NCI-H1048 (cell line): ENCODE measurements at places on chromosomes 6 and 20.

DNA sequence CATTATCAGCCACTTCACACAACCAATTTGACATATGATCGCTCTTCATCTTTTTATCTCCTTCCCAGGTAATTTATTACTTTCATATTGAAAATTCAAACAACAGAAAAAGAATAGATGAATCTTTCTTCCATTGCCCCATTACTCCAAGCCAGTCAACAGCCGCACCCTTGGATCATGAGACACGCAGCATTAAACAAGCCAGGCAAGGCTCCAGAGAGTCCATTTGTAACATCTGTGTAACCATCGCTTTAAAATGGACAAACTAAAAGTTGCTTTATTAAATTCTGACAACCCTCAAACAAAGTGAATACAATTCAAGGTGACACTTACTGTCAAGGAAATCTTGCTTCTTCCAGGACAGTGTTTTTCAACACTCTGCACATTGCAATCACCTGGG is 200.3 kb downstream of the EPM2A start:
- DNase-seq: no peak

DNA sequence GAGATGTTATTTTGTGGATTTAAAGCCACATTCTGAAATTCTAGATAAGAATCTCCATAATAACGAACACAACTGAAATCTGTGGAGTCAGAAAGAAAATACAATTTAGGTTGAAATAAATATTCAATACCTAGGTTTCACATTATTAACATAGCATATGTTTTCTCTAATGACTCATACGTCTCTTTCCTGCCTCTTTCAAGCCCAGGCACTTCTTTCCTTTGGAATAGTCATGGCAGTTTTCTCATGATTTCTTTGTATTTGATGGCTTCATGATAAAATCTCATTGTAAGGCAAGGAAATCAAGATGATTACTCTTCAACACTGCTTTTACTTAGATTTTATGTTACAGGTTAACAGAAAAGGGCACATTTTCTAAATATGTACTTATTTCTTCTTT is 803.7 kb downstream of the PHF3 start:
- DNase-seq: no peak

GRCh38 chr6:37241775-37242428 is 15.7 kb upstream of the TBC1D22B start:
- DNase-seq: no peak

GRCh38 chr20:34023937-34024722 is 30.4 kb downstream of the RALY start:
- DNase-seq: no peak

- DNase-seq: no peak
Measured at GRCh38 chr6:46626228-46626909, 26.2 kb downstream of the CYP39A1 start.

GRCh38 chr20:50129662-50130355 is 16.9 kb upstream of the UBE2V1 start:
- no peak for DNase-seq

GRCh38 chr6:42217157-42217518 is 523 bp downstream of the MRPS10 start:
- DNase-seq: no peak

- no peak for DNase-seq
Measured at GRCh38 chr6:35524380-35525020, 11.8 kb upstream of the TULP1 start.

- DNase-seq: no peak
Measured at GRCh38 chr6:149246691-149247384, 70.7 kb upstream of the TAB2 start.

DNA sequence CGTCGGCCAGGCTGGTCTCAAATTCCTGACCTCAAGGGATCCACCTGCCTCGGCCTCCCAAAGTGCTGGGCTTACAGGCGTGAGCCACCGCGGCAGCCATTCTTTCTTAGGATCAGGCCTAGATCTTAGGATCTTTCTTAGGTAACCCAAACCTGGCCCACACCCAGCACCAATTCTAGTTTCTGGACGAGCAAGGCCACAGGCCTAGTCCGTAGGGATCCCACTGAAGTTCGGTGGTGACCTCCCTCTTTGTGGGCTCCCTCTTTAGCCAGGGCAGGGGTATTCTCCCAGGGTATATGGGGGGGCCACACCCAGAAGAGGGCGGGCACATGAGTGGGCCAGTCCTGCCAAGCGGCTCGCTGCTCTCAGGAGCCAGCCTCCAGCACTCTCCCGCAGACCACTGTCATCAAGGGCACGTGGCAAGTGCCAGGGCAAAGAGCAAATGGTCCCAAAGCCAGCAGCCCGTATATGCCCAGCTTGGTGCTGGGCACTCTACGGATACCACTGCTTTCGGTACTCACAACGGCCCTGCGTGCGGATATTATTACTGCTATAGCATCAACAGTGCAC is 6.5 kb downstream of the PXDC1 start:
- no peak for DNase-seq

- DNase-seq: peak; percentile 75
Measured at GRCh38 chr6:154154389-154154967, 115.4 kb downstream of the OPRM1 start.

DNA sequence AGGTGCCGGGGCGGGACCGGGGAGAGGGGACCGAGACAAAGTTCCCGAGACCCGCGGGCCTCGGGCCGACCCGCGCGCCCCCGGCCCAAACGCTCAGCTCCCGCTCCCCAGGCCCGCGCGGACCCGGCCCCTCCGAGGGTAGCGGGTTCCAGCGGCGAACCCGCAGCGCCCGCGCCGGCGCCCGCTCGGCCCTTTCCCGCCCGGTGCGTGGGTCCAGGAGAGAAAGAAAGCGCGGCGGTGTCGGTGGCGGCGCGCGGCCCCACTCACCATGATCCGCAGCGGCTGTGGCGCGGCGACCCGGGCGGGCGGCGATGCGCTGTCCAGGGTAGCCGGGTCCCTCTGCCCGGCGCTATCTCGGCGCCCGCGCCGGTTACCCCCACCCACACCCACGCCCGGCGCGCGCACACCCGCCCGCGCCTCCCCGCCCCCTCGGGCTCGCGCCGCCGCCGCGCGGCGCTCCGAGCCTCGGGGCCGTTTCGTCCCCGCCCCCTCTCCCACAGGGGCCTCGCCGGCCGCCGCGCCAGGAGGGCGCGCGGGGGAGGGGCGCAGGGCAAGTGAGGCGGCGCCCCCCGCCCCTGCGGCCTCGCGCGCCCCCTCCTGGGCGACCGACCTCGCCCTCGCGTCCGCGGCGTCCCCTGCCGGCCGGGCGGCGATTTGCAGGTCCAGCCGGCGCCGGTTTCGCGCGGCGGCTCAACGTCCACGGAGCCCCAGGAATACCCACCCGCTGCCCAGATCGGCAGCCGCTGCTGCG is at the start of gene ELOVL2:
TSS of gene ELOVL2 (minus strand) at position 345 of the 751 bp plus-strand sequence. CDS start at position 270, 75 bp downstream.
- DNase-seq: no peak

DNA sequence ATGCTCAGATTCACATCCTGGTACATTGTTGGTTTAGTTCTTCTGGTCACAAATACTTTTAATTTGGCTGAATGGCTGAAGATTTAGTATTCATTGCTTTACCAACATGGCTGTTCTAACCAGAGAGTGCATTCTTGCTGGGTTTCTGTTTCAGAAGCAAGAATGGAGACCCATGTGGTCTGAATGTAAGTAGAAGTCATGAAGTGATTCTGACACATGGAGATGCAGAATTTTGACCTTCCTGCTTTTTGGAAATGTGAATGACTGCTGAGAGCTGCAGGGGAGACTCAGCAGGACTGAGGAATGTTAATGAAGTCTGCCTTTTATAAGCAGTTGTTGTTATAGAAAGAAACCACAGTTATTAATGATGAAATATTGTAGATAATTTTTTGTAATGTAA is 576.1 kb upstream of the MARCKS start:
- DNase-seq: no peak

DNA sequence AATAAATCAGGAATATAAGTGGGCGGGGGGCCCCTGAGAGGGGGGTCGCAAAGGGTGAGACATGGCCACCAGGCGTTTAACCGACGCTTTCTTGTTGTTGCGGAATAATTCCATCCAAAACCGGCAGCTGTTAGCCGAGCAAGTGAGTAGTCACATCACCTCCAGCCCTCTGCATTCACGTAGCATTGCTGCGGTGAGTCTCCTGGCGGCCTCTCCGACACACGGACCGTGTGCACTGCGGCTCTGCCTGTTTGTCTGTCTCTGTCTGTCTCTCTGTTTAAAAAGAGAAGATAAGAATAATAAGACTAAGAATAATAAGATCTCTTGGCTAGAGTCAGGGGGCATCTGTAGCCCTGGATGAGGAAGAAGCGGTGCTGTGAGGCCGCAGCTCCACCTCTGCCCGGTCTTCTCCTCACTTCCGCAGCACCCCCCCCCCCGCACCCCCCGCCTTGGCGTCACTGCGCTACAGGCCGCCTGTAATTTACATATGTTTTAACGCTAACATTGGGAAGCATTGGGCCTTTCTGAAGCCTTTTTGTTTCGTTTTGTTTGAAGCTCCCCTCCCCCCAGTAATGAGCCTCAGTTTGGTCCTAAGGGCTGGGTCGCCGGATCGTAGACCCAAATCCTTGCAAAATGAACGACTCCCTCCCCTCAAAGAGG is 993 bp downstream of the STX16 start:
- DNase-seq: peak; percentile 77

- DNase-seq: no peak
Measured at GRCh38 chr6:25629198-25629576, 22.8 kb upstream of the SCGN start.

GRCh38 chr20:2521369-2522305 is 12.9 kb upstream of the ZNF343 start:
- DNase-seq: peak; percentile 6

DNA sequence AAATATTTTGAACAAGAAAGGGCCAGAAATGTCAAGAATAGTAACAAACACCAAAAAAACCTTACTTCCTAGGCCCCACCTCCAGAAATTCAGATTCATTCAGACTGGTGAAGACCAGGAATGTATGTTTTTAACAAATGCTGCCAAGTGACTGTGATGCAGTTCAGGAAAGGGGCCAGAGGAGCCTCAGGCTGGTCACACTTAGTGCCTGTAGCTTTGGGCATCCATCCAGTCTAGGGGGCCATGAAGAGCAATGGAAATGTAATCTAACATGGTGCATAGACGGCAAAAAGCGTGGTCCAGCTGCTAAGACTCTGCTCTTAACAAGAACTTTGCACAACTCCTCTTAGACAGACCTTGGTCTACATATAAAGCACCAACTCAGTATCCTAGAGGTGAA is 7.1 kb downstream of the GJA1 start:
- no peak for DNase-seq
